ENCODE measurements at places on chromosomes 16 and 17.

- ATAC-seq: peak; percentile 12
Observed at GRCh38 chr17:75032720-75033280, 14.0 kb downstream of the ATP5PD start.

- ATAC-seq: peak; percentile 20
Observed at GRCh38 chr17:67606471-67606870, 111.3 kb upstream of the NOL11 start.

GRCh38 chr17:44235583-44235936 is 16.1 kb upstream of the UBTF start:
- ATAC-seq: peak; percentile 62

GRCh38 chr17:14427900-14428647 is 127.2 kb downstream of the HS3ST3B1 start:
- ATAC-seq: no peak

DNA sequence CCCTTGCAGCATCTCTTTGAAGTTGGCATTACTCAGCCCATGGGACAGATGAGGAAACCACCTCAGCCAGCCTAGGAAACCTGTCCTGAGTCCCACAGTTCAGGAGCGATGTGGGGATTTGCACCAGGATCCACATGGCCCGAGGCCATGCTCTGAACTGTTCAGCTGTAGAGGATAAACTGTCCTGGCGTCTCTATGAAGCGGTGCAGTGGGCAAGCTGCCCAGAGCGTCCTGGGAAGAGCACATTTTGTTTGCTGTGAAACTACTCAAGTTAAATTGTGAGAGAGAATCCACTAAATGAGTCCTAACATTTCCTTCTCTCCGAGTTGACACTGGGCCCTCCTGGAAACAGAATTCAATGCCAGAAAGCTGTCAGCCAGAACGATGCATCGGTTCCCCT is 276.6 kb upstream of the TNRC6C start:
- peak; percentile 65 for ATAC-seq

DNA sequence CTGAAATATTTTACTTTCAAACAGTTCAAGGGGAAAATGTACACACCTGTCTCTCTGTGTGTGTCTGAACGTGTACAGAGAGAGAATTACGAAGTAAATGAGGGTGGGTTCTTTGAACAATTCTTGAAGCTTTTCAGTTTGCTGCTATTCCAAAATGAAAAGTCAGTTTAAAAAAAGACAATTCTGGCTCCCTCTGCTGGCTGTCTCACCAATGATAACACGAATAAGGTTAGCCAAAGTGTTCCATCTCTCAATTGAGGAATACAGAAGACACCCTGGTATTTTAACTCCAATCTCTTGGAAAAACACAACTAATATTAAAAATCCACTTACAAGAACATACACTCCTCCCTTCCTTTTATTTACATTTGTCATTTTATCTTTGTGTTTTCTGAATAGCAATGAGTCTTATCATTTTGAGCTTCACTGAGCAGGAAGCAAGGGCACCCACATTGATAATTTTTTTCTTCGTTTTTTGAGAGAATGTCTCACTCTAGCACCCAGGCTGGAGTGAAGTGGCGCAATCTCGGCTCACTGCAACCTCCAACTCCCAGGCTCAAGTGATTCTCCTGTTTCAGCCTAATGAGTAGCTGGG is 20.5 kb downstream of the EFTUD2 start:
- ATAC-seq: peak; percentile 69

- ATAC-seq: no peak
Observed at GRCh38 chr17:34633351-34633750, 54.0 kb downstream of the TMEM132E start.

GRCh38 chr16:3020604-3021448 is 658 bp downstream of the TNFRSF12A start:
- peak; percentile 29 for ATAC-seq

GRCh38 chr16:26976873-26977272 is 89.9 kb upstream of the C16orf82 start:
- no peak for ATAC-seq

DNA sequence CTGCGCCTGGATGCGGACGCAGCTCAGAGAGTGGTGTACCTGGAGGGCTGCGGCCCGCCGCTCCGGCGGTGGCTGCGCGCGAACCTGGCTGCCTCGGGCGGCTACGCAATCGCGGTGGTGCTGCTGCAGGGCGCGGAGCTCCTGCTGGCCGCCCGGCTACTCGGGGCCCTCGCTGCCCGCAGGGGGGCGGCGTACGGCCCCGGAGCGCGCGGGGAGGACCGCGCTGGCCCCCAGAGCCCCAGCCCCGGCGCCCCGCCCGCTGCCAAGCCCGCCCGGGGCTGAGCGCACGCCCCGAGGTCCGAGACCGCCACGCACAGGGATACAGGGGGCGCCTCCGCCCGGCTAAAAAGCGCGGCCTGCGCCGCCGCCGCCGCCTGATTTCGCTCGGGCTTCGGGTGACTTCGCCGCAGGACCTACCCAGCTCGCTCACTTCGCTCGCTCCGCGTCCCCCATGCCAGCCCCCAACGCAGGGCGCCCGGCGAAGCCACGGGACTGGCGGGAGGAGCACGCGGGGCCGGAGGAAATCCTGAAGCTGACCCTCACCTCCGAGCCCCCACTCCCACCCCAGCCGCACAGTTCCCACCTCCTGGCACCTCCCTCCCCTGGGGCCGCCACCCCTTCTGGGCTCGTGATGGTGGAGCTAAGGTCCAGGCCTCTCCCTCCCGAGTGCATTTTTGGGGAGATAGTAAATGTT is 8.2 kb downstream of the PDE6G start:
- no peak for ATAC-seq

GRCh38 chr17:49575679-49576087 is at the start of gene NXPH3:
TSS of gene NXPH3 (plus strand) at chr17:49575871. CDS start at chr17:49576220, 349 bp downstream.
- ATAC-seq: peak; percentile 40

- no peak for ATAC-seq
Observed at GRCh38 chr17:21146362-21147015, 19.7 kb downstream of the DHRS7B start.

GRCh38 chr17:3744014-3744413 is 20.3 kb downstream of the HASPIN start:
- no peak for ATAC-seq

- no peak for ATAC-seq
Observed at GRCh38 chr16:78001451-78002025, 20.8 kb upstream of the CLEC3A start.
